GM23248 (cell line): ENCODE measurements at places on chromosomes 4 and X. TPM values are rescaled to one million over a fixed set of nuclear protein-coding genes. Genes with fewer than 3 reads are reported as not detected.

Gene TAF1
- total RNA-seq: 12.4 and 12.5 TPM in 2 replicates

Gene SLC49A3
- 9.1 and 12.5 TPM in 2 replicates for total RNA-seq

Gene LDOC1
- 1.0 and 1.5 TPM in 2 replicates for total RNA-seq

Gene SLC38A5
- 34.5 and 35.3 TPM in 2 replicates for total RNA-seq

Gene SFRP2
- 0.63 and 0.65 TPM in 2 replicates for total RNA-seq

Gene GTPBP6
- total RNA-seq: 32.4 and 34.5 TPM in 2 replicates

Gene RTL9
- 0.13 and 0.97 TPM in 2 replicates for total RNA-seq

Gene PCDH7
- 0.38 and 1.1 TPM in 2 replicates for total RNA-seq

Gene NDNF
- 1.9 and 3.4 TPM in 2 replicates for total RNA-seq

Gene MAGEA4
- not detected in 2 replicates for total RNA-seq

Gene LINC00632
- 17.7 and 20.6 TPM in 2 replicates for total RNA-seq

Gene CXCL1
- 12.9 and 14.8 TPM in 2 replicates for total RNA-seq

Gene HMGN5
- 1.3 TPM in 1 of 2 replicates, not detected in the other for total RNA-seq

Gene TMSB15A
- 1.0 and 1.4 TPM in 2 replicates for total RNA-seq

Gene TCEANC
- total RNA-seq: 2.2 and 4.3 TPM in 2 replicates

Gene DNAAF6
- not detected in 2 replicates for total RNA-seq

Gene MAGEA2B
- not detected in 2 replicates for total RNA-seq

Gene WAS
- total RNA-seq: not detected in 2 replicates

Gene RASSF6
- total RNA-seq: not detected in 2 replicates

Gene KLHL2
- 14.8 and 20.2 TPM in 2 replicates for total RNA-seq

Gene UCHL1
- 443 and 525 TPM in 2 replicates for total RNA-seq

Gene F8A3
- 0.32 TPM in 1 of 2 replicates, not detected in the other for total RNA-seq

Gene RBM10
- 40.1 and 40.5 TPM in 2 replicates for total RNA-seq

Gene BMP2K
- 37.9 and 53.0 TPM in 2 replicates for total RNA-seq

Gene LSM6
- total RNA-seq: 28.8 and 32.3 TPM in 2 replicates

Gene INTU
- 4.4 and 5.2 TPM in 2 replicates for total RNA-seq

Gene BCORL1
- 0.38 and 1.7 TPM in 2 replicates for total RNA-seq

Gene HTR2C
- not detected in 2 replicates for total RNA-seq

Gene MGAT4D
- total RNA-seq: not detected in 2 replicates

Gene ZFP42
- total RNA-seq: not detected in 2 replicates

Gene CHIC2
- total RNA-seq: 111 and 126 TPM in 2 replicates

Gene PPEF2
- not detected in 2 replicates for total RNA-seq

Gene PHKA2
- 9.1 and 9.9 TPM in 2 replicates for total RNA-seq

Gene ZNF711
- total RNA-seq: 0.38 and 0.43 TPM in 2 replicates

Gene GNRHR
- not detected in 2 replicates for total RNA-seq

Gene ZDHHC9
- total RNA-seq: 27.5 and 33.5 TPM in 2 replicates

Gene PHOX2B
- not detected in 2 replicates for total RNA-seq

Gene GPR119
- total RNA-seq: not detected in 2 replicates

Gene SYTL5
- not detected in 2 replicates for total RNA-seq

Gene CT45A2
- not detected in 2 replicates for total RNA-seq
